ENCODE measurements at places on chromosomes 5 and 9. TPM values are rescaled to one million over a fixed set of nuclear protein-coding genes. Genes with fewer than 3 reads are reported as not detected.

DNA sequence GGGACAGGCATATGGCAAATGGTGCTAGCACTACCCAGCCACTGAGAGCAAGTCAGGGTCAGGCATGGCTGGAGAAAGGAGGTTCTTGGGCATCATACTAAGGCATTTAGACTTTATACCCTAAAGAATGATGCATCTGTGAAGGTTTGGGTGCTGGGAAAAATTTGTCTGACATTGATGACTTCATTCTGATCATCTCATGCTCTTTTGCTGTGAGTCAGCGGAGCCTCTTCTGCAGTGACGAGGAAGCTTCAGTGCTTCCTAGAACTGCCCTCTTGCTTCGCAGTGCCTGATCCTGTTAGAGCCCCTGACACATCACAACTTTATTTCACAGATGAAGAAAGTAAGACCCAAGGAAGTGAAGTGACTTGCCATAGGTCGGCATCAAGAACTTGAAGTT, 266.6 kb upstream of the GAS1 start:
- DNase-seq, result no peak

GRCh38 chr9:14183001-14183400, 130.9 kb downstream of the NFIB start:
- peak; percentile 35 for DNase-seq

DNA sequence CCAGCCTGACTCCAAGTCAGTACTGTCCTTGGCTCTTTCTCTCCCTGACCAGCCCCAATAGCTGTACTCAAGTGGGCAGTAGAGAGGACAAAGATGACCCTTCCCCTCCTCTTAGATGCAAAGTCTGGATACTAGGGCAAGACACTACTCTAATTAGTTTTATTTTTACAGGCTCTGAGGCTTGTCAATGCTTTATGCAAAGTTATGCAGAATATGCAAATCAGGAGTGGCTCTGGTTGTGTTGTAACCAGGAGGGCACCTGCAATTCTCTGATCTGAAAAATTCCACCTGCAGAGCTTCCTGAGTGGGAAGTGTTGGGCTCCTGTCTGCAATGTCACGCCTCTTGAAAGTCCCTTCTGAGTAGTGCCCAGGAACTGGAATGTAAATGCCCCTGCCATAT, 201.5 kb downstream of the RGS3 start:
- no peak for DNase-seq

PCDHB8 gene
- polyA plus RNA-seq, result not detected

DNA sequence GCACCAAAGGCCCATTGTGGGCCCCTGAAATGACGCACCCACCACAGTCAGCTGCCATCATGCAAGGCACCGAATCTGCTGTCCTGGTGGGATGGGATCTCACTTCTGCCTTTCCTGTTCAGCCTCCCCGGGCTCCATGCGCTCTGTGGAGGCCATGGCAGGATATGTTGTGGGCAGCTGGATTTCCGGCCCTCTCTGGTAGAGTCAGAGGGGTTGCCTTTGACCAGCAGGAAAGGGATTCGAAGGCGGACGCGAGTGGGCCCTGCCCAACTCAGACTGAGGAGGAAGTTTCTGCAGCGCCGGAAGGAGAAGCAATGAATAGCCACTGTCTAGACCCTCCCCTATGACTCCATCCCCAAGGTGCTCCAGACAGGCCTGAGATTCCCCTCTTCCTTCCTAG, 35.5 kb downstream of the GADD45G start:
- DNase-seq, result no peak

DNA sequence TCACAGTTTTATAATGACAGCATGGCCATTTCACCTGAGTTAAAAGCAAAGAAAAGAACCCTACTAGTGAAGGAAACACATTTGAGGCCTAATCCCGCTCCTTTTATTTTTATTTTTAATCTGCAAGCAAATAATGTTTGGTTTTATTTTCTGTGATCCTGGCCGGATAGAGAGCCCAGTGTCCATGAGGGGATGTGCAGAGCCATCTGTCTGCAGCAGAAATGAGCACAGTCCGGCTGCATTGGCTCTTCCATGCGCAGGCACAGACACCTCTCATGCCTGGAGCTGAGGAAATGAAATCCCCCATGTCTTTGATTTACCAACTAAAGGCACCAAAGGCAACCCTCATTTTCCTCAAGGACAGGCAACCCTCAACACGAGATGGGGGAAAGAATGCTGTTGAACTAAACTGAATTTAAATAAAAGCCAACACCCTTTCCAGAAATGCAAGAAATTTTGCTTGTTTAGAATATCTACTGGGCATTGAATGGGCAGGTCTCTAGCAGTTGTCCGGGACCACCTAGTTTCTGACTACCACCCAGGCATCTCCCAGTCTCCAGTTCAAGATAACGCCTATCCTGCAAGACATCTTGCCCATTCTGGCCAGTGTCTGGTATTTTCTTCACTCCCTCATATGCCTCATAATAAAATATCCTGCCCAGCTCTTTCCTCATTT, 47.9 kb upstream of the SEMA6A start:
- DNase-seq, result no peak

GRCh38 chr9:33628865-33629410, 104.9 kb downstream of the ANKRD18B start:
- no peak for DNase-seq

DCAF12 gene
- 27.5 TPM for polyA plus RNA-seq

DNA sequence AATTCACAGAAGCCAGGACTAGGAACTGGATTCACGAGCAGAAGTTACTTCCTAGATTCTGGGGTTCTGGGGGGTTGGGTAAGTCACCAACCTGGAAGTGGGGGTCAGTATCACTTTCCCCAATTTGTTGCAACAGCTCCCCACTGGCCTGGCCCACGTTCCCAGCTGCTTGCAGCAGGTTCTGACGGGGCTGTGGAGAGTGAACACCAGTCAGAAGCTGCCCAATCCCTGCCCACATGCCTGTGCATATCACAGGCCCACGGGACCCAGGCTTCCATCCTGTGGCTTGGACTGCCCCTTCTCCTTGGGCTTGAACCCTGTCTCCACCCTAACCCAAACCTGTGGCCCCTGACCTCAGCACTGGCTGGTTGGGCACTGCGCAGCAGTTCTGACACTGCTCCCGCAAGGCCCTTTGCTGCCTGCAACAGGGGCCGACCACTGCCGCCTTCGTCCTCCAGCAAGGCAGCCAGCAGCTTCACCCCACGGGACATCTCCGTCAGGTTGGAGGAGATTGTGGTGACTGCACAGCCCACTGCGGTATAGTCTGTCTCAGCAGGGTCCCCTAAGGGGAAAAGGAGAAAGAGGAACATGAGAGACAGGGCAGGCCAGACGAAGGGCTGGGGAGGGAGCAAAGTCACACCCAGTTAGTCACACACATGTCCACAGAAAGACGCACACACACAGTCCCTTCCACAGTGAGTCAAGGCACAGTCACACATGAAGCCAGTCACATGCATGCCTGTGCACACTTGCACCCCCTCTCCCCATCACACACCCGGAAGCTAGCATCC, 13.1 kb downstream of the TLN1 start:
- DNase-seq, result peak; percentile 81

DNA sequence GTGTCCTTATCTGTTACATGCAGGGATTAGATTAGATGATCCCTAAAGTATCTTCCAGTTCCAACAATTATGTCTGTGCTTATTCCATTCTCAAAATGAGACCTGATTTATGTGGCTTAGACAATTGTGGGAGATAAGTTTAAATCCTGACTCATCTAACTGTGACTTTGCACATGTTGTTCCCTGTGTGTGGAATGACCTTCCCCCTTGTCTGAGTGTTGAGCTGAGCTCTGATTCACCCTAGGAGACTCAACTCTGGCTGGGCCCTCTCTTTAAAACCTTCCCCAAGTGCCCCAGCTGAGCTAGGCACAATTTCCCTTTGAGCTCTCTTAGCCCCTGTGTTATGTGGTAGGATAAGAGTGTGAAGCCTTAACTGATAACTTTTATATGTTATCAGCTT, 118.9 kb upstream of the ELL2 start:
- no peak for DNase-seq

DNA sequence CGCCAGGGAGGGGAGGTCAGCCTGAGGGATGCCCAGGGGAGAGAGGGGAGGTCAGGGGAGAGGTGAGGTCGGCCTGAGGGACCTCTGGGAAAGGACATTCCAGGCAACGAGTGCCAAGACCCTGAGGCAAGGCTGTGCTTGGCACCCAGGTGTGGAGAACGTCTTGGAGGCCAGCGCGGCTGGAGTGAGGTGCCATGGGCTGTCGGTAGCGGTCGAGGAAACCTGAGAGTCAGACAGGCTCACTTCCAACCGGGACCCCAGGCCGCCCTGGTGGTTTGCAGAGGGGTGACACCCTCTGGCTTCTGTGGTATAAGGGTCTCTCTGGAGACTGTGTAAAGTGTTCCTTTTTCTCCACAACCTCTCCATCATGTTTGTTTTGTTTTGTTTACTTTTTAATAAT, 82.9 kb downstream of the CACNA1B start:
- DNase-seq, result no peak

GRCh38 chr5:142597546-142598337, 88.1 kb downstream of the FGF1 start:
- DNase-seq, result peak; percentile 85

DNA sequence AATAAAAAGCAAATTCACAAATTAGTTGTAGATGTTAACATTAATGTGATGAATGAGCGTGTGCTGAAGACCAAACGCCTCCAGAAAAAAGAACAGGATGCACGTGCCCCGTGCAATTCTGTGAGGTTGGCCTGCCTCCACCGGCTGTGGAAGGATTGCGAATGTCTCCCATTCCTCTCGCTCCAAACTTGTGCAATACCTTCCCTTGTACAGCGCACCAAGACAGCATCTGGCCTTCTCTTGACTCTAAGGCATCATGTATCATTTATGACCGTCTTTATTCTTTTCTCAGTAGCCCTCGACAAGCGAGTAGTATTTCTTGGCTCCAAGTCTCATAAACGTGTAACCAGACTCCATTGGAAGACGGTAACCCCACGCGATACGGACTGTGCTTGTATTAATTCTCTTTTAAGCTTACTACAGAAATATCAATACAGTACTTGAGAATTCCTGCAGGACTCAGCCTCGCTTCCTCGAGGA, 1.5 kb upstream of the TESK1 start:
- DNase-seq, result no peak

DNA sequence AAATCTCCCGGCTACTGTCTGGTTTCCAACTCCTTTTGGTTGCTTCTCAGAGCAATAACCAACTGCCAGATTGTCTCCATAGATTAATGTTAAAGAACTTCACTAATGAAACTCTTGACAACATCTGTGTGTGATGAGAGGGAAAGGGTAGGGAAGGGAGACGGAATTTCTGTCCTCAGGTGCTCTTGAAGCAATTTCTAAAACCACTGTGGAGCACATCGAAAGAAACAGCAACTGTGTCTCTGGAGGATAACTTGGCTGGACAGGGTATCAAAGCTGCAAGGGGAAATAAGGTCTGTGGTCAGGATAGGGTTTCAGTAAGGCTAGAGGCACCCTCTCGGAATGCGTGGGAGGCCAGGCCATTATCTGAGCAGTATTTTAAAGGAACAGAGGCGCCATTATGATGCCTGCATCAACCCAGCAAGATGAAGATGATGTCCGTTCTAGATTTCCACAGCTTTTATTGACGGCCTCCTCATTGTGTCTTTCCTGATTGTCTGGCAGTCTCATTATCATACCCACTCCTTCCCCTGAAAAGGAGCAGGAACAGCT, 76.6 kb downstream of the RORB start:
- DNase-seq, result no peak

DNA sequence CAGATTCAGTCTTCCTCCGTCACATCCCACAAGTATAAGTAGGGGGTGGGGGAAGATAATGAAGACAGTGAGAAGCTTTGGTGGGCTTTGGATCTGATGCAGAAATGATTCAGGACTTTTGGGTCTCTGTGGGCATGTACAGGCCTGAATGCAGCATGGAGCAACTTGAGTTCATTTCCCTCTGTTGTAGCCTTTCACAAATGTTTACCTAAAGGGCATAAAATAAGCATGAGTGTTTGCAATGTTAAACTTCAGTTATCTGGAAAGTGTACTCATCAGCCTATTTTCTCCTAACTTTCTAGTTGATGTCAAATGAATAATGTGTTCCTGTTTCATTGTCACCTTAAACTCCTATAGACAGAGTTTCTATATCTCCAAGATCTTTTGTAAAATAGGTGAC, 39.3 kb downstream of the GARNL3 start:
- no peak for DNase-seq

SVEP1 gene
- polyA plus RNA-seq, result 0.09 TPM

GRCh38 chr5:55052383-55052931, 28.4 kb downstream of the GZMK start:
- DNase-seq, result peak; percentile 9

GRCh38 chr5:125011947-125012346, 265.5 kb upstream of the ZNF608 start:
- DNase-seq, result no peak

SPATA31E1 gene
- not detected for polyA plus RNA-seq

DNA sequence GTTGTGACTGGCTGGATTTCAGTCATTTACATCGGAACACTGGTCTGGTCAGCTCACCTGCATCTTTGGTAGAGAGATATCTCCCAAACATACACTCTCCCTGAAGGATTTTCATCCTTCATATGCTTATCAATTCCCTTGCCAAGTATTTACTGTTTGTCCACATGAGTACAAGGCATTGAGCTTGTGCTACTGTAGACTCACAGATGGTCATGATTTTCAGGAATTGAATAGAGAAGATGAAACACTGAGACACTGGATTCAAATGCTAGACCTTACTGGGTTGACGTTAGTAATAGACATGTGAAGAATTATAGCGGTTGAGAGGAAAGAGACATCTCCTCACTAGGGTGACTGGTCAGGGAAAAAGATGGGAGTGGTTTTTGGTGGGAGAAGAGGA, 62.9 kb upstream of the ABL1 start:
- no peak for DNase-seq

IRGM gene
- polyA plus RNA-seq, result not detected

- no peak for DNase-seq
Observed at GRCh38 chr9:78243130-78243529, 7.3 kb downstream of the CEP78 start.

EIF4E1B gene
- polyA plus RNA-seq, result not detected

GRCh38 chr5:56037531-56038010, 42.8 kb upstream of the IL6ST start:
- no peak for DNase-seq

DNA sequence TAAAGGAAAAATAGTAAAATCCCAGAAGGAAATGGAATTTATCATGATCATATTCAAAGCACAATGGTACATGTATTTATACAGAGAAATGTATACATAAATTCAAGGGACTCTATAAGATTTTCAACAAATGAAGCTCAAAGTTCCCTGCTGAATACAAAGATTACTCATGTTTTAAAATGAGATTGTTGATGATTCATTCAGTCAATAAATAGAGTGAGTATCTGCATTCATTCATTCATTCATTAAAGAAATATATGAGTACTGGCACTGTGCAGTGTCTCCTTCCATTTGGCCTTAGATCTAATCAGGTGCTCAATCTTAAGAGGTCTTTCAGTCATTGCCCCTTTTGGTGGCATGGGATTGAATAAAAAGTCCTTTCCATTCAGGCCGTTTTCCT, 310.0 kb downstream of the KIAA0825 start:
- DNase-seq, result no peak
